ENCODE measurements at places on chromosomes 6 and 20.

GRCh38 chr20:36102809-36103596 lies 51.5 kb upstream of the EPB41L1 start:
- DNase-seq: peak; percentile 18

DNA sequence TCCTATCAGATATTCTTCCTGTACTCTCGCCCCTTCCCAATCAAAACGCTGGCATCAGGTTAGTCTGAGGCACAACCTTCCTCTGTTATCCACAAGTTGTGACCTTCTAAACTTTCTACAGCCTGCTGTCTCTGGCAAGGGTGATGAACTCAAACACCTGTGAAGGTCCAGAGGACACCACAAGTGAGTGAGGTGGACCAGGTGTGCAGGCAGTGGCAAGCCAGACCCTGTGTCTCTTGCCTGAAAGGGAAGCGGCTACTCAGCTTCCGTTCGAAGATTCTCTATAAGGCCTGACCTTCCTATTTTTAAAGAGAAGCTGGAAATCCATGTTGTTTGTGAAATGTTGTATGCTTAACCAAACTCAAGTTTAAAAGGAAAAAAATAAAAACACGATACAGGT lies 36.8 kb downstream of the GCM1 start:
- DNase-seq: peak; percentile 34

GRCh38 chr6:31718265-31718664 lies 3.1 kb downstream of the LY6G6D start:
- DNase-seq: no peak

DNA sequence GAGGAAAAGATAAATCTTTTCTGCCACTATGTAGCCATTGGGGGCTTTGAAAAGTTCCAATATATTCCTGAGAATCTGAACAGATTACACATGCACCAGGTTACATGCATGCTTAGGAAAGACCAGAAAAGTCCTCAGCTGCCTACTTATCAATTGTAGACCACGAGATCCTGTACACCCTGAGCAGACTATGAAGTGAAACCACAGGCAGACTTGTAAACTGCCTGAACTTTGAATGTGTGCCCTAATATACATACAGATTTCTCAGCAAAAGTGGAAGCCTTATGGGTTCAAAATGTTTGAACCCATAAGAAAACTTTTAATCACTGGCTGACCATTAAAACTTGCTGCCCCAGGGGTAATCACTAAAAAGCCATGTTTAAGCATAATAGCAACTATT lies 273.5 kb upstream of the RUNX2 start:
- no peak for DNase-seq

DNA sequence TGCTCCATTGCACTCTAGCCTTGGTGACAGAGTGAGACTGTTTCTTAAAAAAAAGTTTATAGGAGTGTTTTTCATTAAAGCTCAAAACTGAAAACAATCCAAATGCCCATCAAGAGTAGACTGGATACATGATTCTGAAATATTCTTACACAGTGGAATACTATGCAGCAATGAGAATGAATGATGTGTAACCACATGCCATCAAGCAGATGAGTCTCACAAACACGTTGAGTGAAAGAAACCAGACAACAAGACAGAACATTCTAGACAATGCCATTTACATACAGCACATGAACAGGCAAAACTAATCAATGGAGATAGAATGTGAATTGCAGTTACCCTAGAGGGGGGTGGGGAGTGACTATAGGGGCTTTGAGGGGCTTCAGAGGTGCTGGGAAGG lies 72.4 kb downstream of the TOX2 start:
- no peak for DNase-seq

DNA sequence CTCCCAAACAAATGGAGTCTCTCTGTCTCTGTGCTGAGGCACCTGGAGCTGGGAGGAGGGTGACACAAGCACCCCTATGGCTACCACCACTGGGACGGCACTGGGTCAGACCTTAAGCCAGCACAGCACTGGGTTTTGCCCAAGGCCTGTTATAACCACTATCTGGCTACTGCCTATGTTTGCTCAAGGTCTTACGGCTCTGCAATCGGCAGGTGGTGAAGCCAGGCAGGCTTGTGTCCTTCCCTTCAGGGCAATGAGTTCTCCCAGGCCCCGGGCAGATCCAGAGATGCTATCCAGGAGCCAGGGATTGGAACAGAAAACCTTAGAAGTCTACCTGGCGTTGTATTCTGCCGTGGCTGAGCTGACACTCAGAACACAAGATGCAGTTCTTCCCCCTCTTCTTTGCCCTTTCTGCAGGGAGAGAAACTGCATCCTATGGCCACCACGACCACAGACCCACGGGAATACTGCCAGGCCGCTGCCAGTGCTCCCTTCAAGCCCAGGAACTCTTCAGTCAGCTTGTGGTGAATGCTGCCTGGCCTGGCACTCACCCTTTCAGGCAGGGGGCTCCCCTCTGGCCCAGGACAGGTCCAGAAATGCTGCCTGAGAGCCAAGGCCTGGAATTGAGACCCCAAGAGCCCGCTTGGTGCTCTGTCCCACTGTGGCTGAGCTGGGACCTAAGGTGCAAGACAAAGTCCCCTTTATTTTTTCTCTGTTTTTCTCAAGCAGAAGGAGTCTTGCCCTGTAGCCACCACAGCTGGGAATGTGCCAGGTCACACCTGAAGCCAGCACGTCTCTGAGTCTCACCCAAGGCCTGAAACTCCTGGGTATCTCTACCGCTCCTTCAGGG lies 67.0 kb upstream of the FRMD1 start:
- DNase-seq: no peak

GRCh38 chr6:25623879-25624278 lies 28.1 kb upstream of the SCGN start:
- DNase-seq: peak; percentile 89

DNA sequence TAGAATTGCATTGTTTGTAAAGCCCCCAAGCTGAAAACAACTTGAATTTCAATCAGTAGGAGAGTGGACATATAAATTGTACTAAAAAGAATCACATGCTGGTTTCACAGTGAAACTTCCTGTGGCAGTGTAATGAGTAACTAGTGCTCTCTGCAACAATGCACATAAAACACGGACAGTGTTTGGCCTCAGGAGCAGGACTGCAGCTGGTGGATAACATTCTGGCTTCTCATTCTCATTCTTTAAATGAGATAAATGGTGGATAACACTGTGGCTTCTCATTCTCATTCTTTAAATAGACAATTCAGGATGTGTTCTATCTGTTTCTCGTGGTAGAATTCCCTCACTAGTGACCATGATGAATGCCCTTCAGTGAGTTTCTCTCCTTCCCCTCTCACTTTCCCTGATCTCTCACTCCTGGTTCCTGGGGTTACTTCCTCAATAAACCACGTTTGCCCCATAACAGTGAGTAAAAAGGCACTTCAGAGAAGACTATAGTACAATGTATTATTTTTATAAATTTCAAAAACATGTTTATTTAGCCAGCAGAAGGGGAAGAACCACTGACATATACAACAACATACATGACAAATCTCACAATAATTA lies 59.9 kb downstream of the SLC22A2 start:
- DNase-seq: no peak

GRCh38 chr6:152982904-152983636 lies at the start of gene FBXO5:
Gene FBXO5 (minus strand): TSS chr6:152983041. CDS start chr6:152982959, 82 bp downstream.
- peak; percentile 99 for DNase-seq

- no peak for DNase-seq
Observed at GRCh38 chr6:158161566-158162254, 6.4 kb downstream of the SERAC1 start.

DNA sequence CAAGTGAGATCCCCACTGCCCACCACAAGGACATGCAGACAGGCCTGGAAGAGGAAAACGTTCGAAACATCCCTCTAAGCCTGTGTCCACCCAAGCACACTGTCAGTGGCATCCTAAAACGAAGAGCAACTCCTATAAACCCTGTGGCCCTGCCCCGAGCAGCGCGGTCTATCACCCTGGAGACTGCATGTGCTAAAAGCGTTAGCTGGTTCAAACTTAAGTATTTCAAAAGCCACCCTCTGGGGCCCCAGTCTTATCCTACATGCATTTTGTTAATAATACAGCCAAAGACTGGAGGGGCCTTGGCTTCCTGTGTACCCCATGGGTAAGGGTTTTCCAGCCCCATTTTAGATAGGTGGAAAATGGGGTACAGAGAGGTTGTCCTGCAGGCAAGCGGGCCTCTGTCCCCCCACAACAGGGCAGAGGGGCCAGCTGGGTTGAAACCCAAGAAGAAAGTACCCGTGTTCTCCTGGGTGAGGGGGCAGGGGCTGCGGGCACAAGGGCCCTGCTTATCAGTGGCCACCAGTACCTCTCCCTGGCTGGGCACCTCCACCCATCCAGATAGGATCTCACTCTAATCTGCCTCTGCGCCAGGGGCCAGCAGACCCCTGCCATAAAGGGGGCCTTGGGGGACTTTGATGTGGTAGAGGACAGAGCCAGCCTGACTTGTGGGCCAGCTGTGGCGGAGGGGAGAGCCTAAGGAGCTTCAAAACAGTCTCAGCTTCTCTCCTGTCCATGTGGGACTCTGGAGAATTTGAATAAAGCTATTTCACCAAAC lies 28.3 kb downstream of the PREX1 start:
- no peak for DNase-seq

DNA sequence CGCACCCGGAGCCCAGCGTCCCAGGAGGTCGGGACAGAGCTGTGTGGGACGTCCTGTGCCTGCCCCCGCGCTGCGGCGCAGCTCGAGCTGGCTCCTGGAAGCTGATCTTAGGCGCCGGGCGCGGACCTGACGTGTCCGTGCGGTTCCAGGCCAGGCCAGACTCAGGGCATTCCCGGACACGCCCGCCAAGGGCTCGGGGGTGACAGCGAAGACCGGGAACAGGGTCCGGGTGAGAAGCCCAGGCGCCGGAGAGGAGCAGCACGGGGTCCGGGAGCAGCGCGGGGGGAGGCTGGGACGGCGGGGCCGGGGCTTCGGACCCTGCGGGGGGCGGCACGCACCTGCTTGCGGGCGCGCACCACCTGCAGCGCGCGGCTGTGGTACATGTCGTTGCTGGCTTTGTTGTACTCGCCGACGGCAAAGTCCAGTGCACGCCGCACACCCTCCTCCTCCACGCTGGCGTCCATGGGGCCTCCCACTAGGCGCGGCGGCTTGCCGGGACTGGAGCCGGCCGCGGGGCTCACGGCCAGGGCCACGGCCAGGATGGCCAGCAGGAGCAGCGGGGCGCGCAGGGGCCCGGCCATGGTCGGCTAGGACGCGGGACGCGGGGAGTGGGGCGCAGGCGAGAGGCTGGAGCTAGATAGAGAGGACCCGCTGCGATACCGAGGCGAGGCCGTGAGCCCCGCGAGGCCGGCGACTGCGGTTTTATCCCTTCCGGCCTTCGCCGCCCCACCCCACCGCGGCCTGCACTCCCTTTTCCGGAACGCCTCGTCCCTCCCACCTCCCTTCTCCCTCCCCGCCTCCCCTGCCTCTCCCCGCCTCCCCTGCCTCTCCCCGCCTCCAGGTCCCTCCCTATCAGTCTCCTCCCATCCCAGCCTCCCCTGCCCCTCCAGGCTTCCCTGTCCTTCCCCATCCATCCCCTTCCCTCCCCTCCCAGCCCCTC lies at the start of gene CST3:
TSS of gene CST3 (minus strand) at position 674 of the 940 bp plus-strand sequence. CDS start at position 581, 93 bp downstream.
- peak; percentile 94 for DNase-seq

DNA sequence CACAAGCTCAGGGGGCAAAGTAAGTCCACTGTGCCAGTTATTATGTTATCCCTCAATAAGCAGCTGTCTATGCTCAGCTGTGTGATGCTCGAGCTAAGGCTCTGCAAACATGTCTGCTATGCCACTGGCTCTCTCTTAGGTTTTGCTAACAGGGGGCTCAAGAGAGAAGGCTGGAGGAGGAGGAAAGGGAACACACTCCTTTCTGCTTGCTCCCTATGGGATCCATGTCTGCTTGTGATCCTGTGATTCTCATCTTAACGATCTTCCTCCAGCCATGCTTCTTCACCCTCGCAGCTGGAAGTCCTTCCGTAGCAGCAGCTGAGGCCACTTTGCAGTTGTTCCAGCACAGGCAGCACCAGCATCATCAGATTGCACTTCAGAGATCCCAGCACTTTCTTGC lies 37.0 kb upstream of the IGF2R start:
- peak; percentile 25 for DNase-seq

DNA sequence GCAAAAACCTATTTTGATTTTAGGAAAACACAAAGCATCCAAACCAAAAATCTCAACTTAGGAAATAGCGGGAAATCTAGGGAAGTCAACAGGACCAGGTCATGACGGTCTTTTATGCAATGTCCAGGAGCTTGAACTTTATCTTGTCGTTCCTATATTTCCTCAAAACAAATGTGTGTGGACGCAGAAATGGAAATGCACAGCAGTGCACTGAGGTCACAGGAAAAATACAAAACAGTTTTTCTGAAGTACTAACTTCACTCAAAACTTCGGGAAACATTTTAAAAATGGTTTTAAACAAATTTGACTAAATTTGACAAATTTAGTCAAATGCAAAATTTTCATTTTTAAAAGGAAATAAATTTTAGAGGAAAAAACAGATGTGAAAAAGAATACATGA lies 5.5 kb upstream of the SLC17A2 start:
- no peak for DNase-seq

GRCh38 chr6:52538252-52538900 lies 38.5 kb downstream of the TRAM2 start:
- DNase-seq: peak; percentile 23

- peak; percentile 8 for DNase-seq
Observed at GRCh38 chr6:159108426-159108985, 60.7 kb upstream of the FNDC1 start.

DNA sequence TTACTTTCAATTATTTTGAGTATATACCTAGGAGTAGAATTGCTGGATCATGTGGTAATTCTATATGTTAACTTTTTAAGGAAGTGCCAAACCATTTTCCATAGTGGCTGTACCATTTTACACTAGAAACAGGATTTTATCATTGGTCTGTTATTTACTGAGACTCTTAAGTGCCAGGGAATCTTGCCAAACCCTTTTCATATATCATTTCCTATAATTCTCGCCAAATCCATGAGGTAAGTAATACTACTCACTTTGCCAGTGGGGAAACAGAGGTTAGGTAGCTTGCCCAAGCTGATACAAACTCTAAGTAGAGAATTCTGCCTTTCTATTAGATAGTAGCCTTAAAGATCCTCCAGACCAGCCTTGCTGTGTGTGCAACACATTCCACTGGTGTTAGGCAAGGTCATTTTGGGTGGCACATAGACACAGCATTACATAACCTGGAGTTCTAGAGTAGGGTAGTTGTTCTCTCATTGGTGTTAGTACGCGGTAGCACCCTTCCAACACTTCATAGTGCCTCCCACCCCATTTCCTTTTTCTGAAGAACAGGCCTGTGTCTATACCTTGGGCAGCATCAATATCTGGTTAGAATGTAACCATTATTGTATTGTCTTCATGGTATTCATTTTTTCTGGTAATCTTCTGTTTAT lies 65.5 kb downstream of the ARID1B start:
- no peak for DNase-seq

GRCh38 chr20:32636283-32636682 lies 37.5 kb downstream of the C20orf203 start:
- peak; percentile 49 for DNase-seq

DNA sequence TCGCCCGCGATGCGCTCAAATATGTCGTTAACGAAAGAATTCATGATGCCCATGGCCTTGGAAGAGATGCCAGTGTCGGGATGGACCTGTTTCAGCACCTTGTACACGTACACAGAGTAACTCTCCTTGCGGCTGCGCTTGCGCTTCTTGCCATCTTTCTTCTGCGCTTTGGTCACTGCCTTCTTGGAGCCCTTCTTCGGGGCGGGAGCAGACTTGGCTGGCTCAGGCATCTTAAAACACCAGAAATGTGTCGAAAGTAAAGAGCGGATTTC lies 36.4 kb downstream of the HFE start:
- no peak for DNase-seq

All from NCI-H69 (cell line).